ENCODE measurements at places on chromosomes 2 and 18. TPM values are rescaled to one million over a fixed set of nuclear protein-coding genes. Genes with fewer than 3 reads are reported as not detected.

NAT8 gene
- total RNA-seq: not detected

C2orf78 gene
- 0.07 TPM for total RNA-seq

SLC38A11 gene
- not detected for total RNA-seq

SLC4A3 gene
- total RNA-seq: not detected

THAP4 gene
- total RNA-seq: 63.9 TPM

MROH2A gene
- not detected for total RNA-seq

TMEM214 gene
- 93.4 TPM for total RNA-seq

SLC30A3 gene
- 1.4 TPM for total RNA-seq

CDH20 gene
- total RNA-seq: not detected

CEBPZ gene
- 68.2 TPM for total RNA-seq

PTPRM gene
- total RNA-seq: 11.5 TPM

CROCC2 gene
- total RNA-seq: not detected

MAPRE2 gene
- total RNA-seq: 52.5 TPM

GRCh38 chr18:59867337-59868104 lies 32.3 kb upstream of the PMAIP1 start:
- no peaks in the 10 kb centered on the region for H3K36me3 ChIP-seq
- H3K4me3 ChIP-seq: no peak overlapping the region
- H3K27me3 ChIP-seq: peaks cover 7% of the 10 kb centered on the region
- no peaks in the 10 kb centered on the region for H3K4me1 ChIP-seq
- DNase-seq: no peak
- no peak overlapping the region for H3K27ac ChIP-seq

DNA sequence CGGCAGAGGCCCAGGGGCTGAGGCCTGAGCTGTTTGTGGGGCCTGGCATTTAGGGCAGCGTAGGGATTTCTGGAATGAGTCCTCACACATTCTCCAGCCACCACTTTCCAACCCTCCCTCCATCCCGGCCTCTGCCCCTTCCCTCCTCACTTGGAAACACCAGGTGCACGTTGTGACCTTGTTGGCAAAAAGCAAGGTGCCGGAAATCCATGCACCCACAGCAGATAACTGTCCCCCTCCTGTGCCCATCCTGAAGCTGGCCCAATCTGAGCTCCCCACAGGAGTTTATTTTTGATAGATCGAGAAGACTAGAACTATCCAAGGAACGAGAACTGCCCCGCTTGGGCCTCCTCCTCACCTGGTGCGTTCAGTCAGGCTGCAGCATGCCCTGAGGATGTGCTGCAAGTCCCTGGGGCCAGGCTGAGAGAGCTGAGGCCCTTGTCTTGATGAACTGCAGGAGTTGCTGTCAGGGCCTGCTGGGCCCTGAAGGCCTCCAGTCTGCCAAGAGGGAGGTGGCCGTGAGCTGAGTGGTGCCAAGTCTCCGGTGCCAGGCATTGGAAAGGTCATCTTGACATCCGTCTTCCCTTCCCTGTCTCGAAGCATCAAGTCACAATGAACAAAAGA lies 55.8 kb downstream of the CTIF start:
- H3K36me3 ChIP-seq: no peaks in the 10 kb centered on the region
- H3K4me1 ChIP-seq: no peaks in the 10 kb centered on the region
- DNase-seq: no peak
- H3K27me3 ChIP-seq: no peaks in the 10 kb centered on the region

DNA sequence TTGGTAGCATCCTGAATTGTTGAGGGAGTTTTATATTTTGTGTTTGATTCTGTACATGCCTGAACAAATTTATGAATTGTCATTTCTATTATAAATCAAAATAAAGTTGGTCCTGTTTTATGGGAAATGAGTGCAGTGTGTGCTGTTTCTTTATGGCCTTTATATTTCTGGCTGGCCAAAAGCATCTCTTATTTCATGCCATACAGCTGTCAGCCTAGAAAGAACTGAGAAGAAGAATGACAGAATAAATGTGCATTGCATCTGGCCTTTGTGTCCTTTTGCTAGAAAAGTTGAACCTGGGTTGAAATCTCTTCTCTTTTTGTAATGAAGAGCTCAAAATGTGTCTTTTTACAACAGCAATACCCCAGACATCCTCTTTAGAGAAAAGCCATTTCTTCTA lies 474.7 kb upstream of the LRATD1 start:
- H3K4me3 ChIP-seq: no peak overlapping the region
- H3K27ac ChIP-seq: no peak overlapping the region
- H3K4me1 ChIP-seq: no peaks in the 10 kb centered on the region
- H3K27me3 ChIP-seq: no peaks in the 10 kb centered on the region
- H3K36me3 ChIP-seq: no peaks in the 10 kb centered on the region
- no peak for DNase-seq

DNA sequence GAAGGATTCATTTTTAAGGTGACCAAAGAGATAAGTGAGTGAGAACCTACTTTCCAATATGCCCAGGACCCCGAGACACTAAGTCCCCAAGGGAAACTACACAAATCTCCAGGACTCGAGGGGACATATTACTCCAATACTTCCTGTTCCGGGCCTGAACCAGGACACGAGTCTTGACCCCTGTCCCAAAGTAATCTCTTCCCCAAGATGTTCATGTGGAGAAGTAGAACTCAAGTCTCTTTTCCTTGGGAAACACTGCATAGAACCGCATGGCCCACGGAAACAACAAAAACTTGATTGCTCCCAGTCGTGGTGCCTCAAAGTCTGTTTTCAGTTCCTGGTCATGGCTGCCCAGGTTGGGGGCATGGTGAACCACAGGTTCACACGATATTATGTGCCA lies 87.2 kb upstream of the ZEB2 start:
- no peak for DNase-seq
- H3K27ac ChIP-seq: no peak overlapping the region
- peaks cover 3% of the 10 kb centered on the region for H3K27me3 ChIP-seq
- no peaks in the 10 kb centered on the region for H3K4me1 ChIP-seq
- H3K4me3 ChIP-seq: no peak overlapping the region

- H3K4me1 ChIP-seq: peaks cover 20% of the 10 kb centered on the region
- H3K27me3 ChIP-seq: no peaks in the 10 kb centered on the region
- H3K27ac ChIP-seq: no peak overlapping the region
- peaks cover 9% of the 10 kb centered on the region for H3K36me3 ChIP-seq
Measured at GRCh38 chr2:177328056-177328455, 63.5 kb upstream of the NFE2L2 start.

DNA sequence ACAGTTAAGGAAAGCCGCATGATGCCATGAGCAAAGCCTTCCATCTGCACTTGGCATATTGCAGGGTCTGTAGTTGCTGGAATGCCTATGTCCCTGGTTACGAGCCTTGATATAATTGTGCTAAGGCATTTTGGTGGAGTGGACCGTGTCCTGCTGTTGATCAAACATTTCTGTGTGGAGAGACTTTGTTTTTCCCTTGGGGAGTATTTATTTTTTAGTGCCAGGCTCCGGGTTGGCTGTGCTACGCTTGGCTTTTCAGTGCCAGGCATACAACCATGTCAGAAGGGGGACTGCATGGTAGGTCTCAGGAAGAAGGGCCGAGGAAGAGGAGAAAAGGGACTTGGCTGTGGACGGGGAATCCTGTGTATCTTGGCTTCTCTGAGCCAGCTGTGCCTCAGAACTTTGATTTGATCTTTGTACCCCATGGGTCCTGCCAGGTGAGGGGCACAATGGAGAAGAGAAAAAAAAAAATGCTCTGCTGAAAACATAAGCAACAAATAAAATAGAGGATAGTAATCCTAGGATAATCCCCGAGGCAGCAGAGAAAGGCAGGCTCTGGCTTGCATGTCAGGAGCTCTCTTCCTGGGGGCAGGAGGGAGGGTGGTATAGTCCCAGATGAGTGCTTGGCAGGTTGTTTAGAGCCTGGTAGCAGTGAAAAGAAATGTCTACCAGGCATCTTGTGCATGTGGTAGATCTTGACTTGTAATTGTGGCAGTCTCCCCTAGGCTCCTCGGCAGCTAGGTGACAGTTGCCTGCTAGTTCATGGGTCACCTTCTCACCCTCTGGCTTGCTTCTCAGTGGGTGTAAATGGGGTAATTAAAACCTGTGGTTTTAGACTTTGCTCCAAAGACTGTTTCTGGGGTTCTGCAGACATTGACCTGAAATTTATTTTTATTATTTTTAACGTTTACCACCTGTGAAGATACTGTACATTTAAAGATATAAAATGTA lies 233.0 kb downstream of the NEDD4L start:
- peaks cover 9% of the 10 kb centered on the region for H3K4me1 ChIP-seq
- no peaks in the 10 kb centered on the region for H3K36me3 ChIP-seq
- H3K27ac ChIP-seq: no peak overlapping the region
- H3K27me3 ChIP-seq: peaks cover 2% of the 10 kb centered on the region
- no peak for DNase-seq
- no peak overlapping the region for H3K4me3 ChIP-seq

DNA sequence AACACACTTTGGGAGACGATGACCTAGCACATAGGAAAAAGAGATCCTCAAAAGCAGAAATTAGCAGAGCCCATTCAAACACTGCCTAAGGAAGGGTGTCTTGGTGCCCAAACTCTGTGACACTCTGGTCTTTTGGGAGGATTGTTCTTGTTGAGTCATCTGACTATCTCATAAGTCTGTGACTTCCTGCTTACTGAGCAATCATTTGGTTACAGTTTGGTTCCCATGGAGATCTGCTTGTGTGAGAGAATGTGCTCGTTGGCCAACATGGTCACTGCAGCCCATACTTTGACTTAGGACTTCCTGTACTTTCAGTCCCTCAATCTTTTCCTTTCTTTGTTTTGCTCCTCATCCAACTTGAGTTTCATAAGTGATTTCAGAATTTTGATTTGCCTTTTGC lies 602.9 kb downstream of the NYAP2 start:
- no peak for DNase-seq
- no peak overlapping the region for H3K4me3 ChIP-seq
- H3K27me3 ChIP-seq: no peaks in the 10 kb centered on the region
- H3K36me3 ChIP-seq: no peaks in the 10 kb centered on the region
- H3K4me1 ChIP-seq: no peaks in the 10 kb centered on the region

- no peak overlapping the region for H3K4me3 ChIP-seq
- no peak overlapping the region for H3K27ac ChIP-seq
- no peaks in the 10 kb centered on the region for H3K27me3 ChIP-seq
- H3K36me3 ChIP-seq: no peaks in the 10 kb centered on the region
- H3K4me1 ChIP-seq: no peaks in the 10 kb centered on the region
- no peak for DNase-seq
Measured at GRCh38 chr18:31329787-31330438, 12.0 kb downstream of the DSG1 start.

DNA sequence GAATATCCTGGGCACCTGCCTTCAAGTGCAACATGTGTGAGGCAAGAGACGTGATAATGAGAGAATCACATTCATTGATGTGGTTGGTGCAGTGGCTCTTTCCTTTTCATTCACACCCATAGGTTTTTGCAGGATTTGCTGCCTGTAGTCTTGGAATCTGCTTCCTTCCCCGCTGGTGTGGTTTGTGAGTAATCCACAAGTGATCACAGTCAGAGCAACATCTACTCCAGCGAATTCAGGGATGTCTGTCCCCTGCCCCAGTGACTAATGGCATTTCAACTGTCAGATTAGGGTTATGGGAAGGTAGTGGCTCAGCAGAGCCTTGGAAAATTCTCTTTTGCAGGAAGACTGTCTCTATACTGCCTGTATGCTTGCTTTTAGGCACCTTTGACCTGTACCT lies 225.5 kb upstream of the RBMS1 start:
- H3K4me1 ChIP-seq: no peaks in the 10 kb centered on the region
- H3K27ac ChIP-seq: no peak overlapping the region
- no peak for DNase-seq
- no peak overlapping the region for H3K4me3 ChIP-seq

- no peaks in the 10 kb centered on the region for H3K27me3 ChIP-seq
- no peak for DNase-seq
- H3K4me3 ChIP-seq: no peak overlapping the region
- no peaks in the 10 kb centered on the region for H3K36me3 ChIP-seq
- H3K27ac ChIP-seq: no peak overlapping the region
Measured at GRCh38 chr2:124163840-124164239, 138.8 kb downstream of the CNTNAP5 start.

DNA sequence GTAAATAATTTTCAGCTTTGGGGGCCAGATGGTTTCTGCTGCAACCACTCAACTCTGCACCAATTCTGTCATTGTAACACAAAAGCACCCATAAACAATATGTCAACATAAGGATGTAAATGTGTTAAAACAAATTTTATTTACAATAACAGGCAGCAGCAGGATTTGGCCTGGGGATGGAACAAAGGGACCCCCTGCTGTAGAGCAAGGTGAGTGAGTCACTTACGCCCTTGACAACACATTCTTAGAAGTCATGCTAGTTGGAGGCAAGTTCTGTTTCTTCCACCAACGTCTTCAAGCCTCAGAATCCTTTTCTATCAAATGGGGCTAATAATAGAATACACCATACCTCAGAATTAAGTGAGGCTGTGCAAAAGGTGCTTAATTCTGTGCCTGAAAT lies 610.2 kb upstream of the SYT4 start:
- no peak for DNase-seq
- H3K27me3 ChIP-seq: no peaks in the 10 kb centered on the region
- H3K27ac ChIP-seq: no peak overlapping the region
- no peak overlapping the region for H3K4me3 ChIP-seq

GRCh38 chr2:240153418-240153817 lies 13.0 kb upstream of the OTOS start:
- H3K36me3 ChIP-seq: no peaks in the 10 kb centered on the region
- DNase-seq: no peak
- H3K27me3 ChIP-seq: peaks cover 2% of the 10 kb centered on the region
- no peak overlapping the region for H3K27ac ChIP-seq

GRCh38 chr2:77428946-77429345 lies 93.2 kb downstream of the LRRTM4 start:
- H3K4me3 ChIP-seq: no peak overlapping the region
- no peak overlapping the region for H3K27ac ChIP-seq
- no peaks in the 10 kb centered on the region for H3K27me3 ChIP-seq
- no peak for DNase-seq
- no peaks in the 10 kb centered on the region for H3K4me1 ChIP-seq

GRCh38 chr2:149017116-149017985 lies 21.1 kb upstream of the LYPD6B start:
- peak; percentile 92 for DNase-seq
- no peaks in the 10 kb centered on the region for H3K27me3 ChIP-seq
- peaks cover 2% of the 10 kb centered on the region for H3K36me3 ChIP-seq
- H3K4me1 ChIP-seq: peaks cover 6% of the 10 kb centered on the region
- no peak overlapping the region for H3K4me3 ChIP-seq

GRCh38 chr18:50806208-50806616 lies 13.6 kb downstream of the MRO start:
- H3K4me3 ChIP-seq: no peak overlapping the region
- H3K27ac ChIP-seq: no peak overlapping the region
- no peaks in the 10 kb centered on the region for H3K4me1 ChIP-seq
- no peak for DNase-seq

GRCh38 chr18:21056545-21056944 lies 55.1 kb downstream of the ROCK1 start:
- H3K27ac ChIP-seq: no peak overlapping the region
- peaks cover 8% of the 10 kb centered on the region for H3K4me1 ChIP-seq
- H3K36me3 ChIP-seq: peaks cover 4% of the 10 kb centered on the region
- DNase-seq: no peak
- H3K27me3 ChIP-seq: no peaks in the 10 kb centered on the region

DNA sequence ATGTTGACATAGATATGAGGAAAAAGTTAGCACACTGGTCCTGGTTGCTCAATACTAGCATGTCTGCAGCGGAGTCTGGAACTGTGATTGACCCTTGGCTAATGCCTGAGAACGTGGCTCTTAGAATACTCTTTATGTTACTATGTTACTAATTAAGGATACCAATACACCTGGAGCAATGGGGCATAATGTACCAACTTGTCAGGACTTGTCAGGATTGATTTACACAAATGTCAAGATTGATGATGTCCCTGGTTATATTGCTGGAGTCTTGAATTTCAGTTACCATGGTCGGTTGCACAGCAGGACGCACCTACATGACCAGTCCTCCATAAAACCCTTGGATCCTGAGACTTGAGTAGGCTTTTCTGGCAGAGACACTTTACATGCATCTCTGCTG lies 810.9 kb downstream of the CPS1 start:
- H3K4me3 ChIP-seq: no peak overlapping the region
- H3K27ac ChIP-seq: no peak overlapping the region
- H3K4me1 ChIP-seq: no peaks in the 10 kb centered on the region
- H3K36me3 ChIP-seq: no peaks in the 10 kb centered on the region
- no peaks in the 10 kb centered on the region for H3K27me3 ChIP-seq
- no peak for DNase-seq

Data from activated CD4-positive, alpha-beta T cell treated with anti-CD3 and anti-CD28 coated beads, Interleukin-2, amount 10 ng/mL, durations not matched to agents 24 days and 14 days (primary cell).